ENCODE measurements at places on chromosomes 2 and 18.

DNA sequence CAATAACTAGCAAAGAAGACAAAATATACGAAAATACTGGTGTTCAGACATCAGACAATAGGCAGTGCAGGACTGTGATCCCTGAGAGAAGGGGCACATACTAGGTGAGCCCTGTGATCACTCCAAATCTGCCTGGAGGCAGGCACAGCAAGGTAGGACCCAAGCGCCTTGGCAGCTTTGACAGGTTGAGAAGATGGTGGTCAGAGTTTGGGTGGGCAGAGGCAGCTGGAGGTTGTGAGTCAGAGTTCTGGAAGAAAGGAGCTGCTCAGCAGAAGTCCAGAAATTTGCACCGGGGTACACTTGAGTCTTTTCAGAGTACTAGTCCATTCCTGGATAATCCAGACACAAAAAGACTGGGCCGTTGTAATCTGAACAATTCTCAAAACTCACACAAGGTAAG, 14.0 kb downstream of the KIF1A start:
- DNase-seq: no peak

DNA sequence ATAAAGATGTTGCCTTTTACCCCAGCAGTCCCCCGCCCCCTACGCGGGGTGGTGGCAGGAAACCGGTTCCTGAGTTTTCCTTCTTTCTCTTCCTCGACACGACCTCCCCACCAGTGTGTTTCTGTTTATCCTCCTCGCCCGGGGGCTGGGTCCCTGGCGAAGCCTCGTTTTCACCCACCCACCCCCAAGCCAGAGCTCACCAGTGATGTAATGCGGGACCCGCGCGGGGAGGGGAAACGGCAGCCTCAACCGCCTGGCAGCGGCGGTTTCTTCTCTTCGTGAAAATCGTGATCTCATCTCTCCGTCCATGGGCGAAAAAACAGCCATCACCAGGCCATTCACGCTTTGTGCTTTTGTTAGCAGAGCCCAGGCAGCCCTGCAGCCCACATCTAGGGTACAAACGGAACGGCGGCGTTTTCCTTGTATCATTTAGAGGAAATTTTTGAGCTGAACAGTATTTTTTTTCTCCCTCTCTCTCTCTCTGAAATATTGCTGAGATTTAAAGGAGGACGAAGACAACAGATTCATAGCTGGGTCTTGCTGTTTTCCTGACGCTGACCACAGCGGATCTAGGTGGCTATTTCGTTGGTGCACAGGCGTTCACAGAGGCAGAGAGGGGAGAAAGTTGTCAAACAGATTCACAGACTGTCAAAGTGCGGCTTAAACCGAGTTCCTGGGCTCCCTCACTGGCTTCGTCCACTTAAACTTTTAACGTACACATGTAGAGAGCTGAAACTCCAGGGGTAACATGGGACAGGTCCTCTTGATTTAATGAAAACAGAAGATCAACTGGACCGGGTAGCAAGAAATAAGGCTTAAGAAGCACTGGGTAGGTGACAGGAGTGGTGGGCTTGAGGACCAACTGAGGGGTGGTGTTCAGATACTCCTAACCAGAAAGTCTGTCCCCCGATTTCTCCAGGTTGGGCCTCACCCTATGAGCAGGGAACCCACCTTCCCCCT, 21.9 kb upstream of the PAX3 start:
- DNase-seq: no peak

DNA sequence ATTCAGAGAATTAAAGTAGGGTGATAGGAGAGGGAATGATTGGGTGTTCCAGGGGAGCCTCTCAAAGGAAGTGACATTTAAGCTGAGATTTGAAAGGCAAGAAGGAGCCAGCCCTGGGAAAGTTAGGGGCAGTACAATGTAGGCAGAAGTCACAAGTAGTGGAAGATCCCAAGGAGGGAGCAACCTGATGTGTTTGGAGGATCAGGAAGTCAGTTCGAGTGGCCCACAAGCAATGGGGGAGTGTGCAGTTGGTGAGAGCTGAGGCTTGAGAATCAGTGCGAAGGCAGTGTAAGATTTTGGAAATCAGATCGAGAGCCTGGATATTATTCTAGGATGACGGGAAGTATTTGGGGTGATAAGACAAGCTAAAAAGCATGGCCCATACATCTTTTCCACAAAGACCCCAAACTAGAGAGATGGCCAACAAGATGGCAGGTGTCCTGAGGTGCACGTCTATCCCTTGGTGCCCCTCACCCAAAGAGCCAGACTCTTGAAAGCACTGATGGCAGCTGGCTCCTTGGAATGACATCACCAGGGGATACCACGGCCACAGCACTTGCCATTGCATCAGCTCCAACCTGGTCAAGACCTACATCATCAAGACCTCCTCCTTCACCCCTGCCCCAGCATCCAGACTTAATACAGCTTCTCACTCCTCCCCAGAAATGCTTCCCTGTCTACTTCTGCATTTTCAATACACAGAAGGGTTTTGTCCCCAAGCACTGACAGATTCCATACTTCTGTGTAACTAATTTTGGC, 127.3 kb downstream of the BCL2 start:
- no peak for DNase-seq

- no peak for DNase-seq
Measured at GRCh38 chr18:45014047-45014501, 333.4 kb downstream of the SETBP1 start.

DNA sequence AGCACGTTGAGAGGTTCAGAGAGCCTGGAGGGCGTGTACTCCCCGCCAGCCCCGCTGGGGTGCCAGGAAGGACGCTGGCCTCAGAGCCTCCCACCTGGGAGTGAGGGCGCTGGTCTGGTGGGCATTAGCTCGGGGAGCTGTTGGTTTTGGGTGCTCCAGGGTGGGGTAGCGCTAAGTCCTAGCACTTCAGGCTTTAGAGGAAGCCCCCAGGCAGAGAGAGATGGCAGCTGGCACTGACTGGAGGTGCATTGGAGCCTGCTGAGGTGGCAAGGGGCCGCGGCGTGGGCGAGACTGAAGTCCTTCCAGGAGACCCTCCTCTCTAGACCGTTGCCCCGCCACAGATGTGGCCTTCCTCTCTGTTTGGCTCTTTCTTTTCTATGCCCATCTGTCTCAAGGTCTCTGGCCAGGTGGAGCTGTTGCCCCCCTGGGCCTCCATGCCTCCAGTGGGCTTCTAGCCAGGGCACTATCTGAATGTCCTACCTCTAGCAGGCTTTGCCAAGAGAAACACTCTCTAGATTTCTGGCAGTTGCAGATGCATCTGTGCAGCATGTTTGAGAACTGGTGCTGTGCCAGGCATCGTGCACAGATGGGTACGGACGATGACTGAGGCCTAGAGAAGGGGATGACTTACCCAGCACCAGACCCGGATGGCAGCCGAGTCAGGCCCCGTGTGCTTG, 6.6 kb downstream of the CAPN10 start:
- DNase-seq: no peak

DNA sequence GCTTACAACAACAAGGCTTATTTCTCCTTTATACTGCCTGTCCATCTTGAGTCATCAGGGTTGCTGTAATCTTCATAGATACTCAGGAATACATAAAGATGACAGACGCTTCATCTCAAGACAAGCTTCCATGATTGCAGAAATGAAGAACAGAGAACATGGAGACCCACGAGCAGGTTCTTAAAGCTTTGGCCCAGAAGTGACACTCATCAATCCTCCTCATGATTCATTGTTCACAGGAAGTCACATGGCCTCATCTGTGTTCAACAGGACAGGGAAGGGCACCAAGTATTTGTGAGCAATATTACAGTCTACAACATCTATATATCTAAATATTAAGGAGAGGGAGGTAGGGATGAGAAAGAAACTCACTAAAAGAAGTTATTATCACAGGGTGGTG, 36.5 kb upstream of the PGAP1 start:
- no peak for DNase-seq

All from stimulated activated CD8-positive, alpha-beta memory T cell treated with anti-CD3 and anti-CD28 coated beads, Interleukin-2, amount 100 ng/mL, for 48 hours (primary cell).